ENCODE measurements at places on chromosomes 1 and 21.

DNA sequence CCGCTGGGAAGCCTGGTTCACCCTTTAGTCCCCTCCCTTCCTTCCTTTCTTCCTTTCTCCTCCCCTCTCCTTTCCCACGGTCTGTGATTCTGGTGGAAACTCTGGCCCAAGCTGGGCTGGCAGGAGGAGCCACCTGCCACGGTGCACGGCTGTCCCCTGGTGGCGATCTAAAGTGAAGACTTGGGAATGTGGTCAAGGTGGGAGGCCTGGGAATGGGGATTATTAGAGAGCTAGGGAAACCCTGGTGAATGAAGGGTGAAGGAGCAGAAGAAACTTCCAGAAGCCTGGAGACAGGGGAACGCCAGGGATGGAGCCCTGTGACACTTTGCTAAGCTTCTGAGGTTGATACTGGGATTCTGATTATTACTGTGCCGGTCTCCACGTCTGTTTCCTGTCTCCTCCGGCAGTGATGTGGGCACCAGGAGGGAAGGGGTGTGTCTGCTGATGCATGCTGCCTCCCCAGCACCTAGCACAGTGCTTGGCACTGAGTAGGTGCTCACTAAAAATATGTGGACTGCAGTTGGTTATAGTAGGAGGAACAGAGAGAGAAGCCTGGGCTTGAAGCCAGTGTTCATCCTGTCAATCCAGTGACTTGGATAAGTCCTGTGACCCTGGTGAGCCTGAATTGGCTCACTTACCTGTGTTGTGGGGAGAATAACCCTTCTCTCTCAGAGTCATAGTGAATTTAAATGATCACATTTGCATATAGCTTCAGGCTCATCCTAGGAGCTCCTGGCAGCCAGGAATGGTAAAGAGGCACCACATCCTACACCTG is 71.2 kb upstream of the NBPF3 start:
- DNase-seq: peak; percentile 89

- DNase-seq: peak; percentile 50
Measured at GRCh38 chr1:39105841-39106765, 80.0 kb downstream of the NDUFS5 start.

- DNase-seq: no peak
Measured at GRCh38 chr1:193929374-193930033, 743.1 kb upstream of the B3GALT2 start.

GRCh38 chr1:42937836-42938644 is 20.6 kb downstream of the SLC2A1 start:
- DNase-seq: no peak

- peak; percentile 29 for DNase-seq
Measured at GRCh38 chr1:98322966-98323365, 338.6 kb upstream of the SNX7 start.

- no peak for DNase-seq
Measured at GRCh38 chr1:208257351-208257750, 13.2 kb upstream of the PLXNA2 start.

DNA sequence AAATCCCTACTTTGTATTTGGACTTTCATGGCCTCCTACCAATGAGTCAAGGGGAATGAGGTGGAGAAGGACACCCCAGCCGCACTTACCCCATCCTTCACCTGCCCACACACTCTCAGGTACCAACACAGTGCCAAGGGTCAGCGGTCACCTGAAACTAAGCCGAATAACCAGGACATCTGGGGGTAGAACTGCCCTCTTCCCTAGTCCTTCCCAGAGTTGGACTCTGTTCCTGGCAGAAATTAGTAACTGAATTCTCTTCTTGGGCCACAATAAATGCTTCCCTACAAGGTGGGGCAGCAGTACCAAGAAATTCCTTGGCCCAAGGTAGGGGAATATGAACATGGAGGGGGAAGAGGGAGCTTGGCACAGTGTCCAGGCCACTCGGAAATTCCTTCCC is 7.3 kb downstream of the SLC45A3 start:
- no peak for DNase-seq

DNA sequence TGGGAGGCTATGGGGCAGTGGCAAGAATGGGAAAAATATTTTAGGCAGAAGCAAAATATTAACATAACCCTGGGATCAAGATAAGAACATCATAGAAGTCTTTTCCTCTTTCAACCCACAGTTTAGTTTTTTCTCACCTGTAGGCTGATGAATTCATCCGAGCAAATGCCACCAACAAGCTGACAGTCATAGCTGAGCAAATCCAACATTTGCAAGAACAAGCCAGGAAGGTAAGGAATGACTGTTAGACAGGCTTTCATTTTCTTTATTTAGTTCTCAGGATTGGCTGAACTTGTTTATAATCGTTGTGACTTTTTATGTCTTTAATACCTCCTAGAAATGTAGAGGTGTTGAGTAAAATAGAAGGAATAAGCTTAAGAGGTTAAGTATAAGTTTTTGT is 6.4 kb downstream of the C1orf50 start:
- DNase-seq: no peak

DNA sequence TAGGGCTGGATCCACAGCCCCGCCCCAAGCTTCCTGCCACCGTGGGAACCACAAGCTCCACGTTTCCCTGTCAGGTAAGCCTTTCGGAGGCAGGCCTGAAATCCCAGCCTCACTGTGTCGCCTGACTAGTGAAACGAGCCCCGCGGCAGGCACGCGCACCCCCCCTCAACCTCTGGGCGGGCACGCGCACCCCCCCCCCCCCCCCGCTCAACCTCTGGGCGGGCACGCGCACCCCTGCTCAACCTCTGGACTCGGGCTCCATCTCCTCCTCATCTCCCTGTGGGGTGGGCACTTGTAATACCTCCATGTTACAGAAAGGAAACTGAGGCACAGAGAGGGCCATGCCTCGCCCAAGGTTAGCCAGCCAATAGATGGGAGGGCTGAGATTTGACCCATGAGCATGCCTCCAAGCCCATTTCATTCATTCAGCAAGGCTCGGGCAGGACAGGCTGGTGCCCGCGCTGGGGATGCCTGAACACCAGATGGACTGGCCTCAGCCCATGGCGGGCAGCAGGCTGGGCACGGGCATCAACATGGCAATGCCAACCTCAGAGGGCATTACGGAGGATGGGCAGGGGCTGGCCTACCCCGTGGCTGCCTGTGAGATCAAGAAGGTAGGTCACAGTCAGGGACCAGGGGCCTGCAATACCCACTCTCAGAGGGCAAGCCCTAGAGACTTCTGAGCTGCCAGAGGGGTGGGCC is 4.7 kb downstream of the CFAP410 start:
- no peak for DNase-seq

DNA sequence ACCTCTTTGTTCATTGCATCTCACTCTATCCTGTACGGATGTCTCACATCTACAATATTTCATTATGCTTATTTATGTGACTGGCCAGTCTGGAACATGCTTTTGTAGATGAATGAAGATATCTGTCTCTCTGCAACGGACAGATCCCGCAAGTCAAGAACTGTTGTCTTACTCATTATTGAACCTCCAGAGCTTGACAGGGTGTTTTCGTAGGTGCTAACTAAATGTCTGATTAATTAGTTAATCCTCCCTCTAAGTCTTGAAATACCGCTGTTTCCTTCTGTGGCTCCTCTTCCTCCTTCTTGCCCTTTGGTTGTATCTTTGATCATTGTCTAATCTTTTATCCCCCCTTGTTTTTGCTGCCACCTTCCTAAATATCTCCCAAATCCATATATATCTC is 3.2 kb upstream of the C1orf162 start:
- no peak for DNase-seq

DNA sequence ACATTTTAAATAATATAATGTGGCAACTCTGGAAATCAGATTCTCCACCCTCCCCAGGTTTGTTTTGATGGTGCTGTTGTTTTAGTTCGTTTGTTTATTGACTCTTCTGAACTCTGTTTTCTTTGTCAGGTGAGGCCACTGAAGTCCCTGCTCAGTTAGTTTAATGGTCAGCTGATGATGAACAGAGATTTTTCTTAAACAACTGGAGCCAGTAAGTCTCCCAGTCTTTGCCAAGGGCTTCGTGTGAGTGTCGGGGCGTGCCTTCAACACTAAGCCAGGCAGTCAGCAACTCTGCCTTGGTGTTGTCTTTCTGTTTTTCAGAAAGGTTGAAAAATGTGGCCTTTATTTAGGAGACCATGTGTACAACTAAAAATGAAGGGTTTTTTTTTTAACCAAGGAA is 58.9 kb downstream of the TEX35 start:
- no peak for DNase-seq

GRCh38 chr1:29629814-29630516 is 393.6 kb downstream of the PTPRU start:
- no peak for DNase-seq

GRCh38 chr21:34640858-34641257 is 25.9 kb upstream of the RCAN1 start:
- peak; percentile 75 for DNase-seq

DNA sequence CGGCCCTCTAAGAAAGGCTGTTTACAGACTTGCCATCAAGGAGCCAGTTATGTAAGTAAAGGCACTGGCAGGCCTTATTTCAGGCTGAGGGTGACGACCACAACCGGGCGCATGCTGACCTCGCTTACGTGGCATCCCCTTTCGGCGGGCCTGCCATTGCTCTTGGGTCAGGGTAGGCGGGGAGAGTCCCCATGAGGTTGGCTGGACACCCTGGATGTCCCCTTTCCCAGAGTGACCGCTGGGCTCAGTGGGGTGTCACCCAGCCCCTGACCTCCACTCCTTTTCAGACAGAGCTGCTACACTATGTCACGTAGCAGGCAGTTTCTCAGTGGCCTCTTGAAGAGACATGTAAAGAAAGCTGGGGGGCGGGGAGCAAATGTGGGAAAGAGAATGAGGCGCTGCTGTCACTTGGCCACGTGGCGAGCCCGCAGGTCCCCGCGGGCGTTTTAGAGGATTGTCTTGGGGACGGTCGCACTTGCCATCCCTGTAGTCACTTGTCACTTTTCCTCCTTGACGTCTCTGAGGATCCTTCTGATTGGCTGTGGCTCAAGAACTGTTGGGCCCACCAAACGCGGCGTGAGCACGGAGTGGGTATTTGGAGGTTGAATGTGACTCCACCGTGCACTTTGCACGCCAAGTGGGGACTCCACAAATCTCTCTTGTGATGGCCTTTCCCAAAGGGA is 42.2 kb downstream of the SLC37A1 start:
- no peak for DNase-seq

DNA sequence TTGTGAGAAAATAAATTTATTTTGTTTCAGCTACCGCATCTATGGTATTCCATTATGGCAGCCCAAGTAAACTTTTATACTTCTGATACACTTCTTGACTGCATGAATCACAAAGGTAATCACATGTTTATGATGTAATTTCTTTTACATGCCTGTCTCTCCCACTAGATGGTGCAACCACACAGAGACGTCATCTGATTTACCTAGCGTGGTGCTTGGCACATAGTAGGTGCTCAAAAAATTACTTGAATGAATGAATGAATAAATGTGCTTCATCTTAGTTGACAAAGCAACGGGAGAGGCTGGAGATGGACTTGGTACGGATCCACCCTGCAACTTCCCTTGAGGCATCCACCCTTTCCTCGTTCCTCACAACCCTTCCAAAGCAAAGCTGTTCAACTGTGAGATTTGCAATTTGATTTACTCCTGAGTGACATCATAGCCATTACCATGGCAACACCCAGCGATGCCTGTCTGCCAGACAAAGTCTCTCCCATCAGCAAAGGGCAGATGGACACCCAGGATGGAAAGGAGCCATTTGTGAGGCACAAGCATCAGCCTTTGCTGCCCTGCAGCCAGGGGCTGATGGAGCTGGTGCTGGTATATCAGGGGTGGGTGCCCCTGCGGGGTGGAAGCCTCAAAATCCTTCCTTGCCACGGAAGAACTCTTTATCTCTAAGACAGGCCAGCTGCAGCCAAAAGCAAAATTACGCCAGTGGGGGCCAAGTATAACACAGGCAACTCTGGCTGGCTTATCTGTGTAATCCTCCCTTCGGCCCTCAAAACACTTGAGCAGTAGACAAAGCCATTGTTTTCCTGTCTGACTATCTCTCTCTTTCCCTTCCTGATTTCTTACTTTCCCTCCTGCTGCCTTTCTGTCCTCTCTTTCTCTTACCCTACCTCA is 18.9 kb upstream of the VWA5B1 start:
- DNase-seq: no peak

GRCh38 chr1:179955287-179955680 is 674 bp downstream of the CEP350 start:
- no peak for DNase-seq

GRCh38 chr1:86487131-86487810 is 18.5 kb downstream of the CLCA1 start:
- peak; percentile 75 for DNase-seq

GRCh38 chr1:180778782-180779398 is 133.8 kb upstream of the KIAA1614 start:
- peak; percentile 14 for DNase-seq

DNA sequence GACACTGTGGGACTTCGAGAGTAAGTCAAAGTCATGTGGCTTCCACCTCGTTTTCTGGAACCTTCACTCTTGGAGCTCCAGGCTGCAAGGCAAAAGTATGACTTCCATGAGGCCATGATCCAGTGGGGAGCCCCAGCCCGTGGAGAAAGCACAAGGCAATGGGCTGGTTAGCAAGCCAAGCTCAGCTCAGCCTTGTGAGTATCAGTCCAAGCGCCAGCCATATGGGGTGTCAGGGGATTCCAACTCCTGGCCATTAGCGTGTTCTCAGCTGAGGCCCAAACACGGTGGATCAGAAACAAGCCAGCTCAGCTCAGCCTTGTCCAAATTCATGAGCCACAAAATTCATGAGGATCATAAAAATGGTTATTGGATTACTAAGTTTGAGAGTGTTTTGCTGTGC is 261.0 kb downstream of the RHOU start:
- no peak for DNase-seq

- DNase-seq: no peak
Measured at GRCh38 chr1:65503427-65503826, 83.0 kb downstream of the LEPR start.

DNA sequence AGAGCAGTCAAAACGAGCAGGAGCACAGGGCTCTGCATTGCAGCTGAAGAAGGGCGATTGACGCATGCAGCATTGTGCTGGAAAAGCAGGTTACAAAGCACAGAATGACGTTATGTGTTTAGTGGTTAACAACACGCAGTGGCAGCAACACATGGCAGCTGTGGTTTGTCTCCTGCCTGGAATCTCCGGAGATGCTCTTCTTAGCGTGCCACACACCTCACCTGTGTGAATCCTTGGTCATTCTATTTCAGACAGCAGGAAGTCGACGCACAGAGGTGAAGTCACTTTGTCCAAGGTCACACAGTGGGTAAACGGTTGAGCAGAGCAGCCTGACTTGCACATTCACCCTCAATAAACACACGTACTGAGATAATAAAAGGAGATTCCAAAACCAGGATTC is 14.7 kb downstream of the OBSCN start:
- no peak for DNase-seq

DNA sequence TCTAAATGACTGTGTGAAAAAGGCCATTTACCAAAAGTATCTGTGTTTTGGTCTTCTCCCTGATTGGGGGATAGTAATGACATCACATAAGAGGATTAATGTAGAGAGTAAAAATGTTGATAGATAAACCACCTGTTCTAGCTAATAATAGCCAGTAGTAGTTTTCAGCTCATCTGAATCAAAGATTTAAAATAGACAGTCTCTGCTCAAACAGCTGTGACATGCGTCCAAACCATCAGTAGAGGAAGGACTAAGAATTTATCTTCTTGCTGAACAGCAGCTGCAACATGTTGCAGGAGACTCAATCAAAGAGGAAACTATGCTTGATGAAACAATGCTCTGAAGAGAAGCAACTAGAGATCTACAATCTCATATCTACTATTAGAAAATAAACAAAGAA is 21.4 kb downstream of the TMPRSS15 start:
- no peak for DNase-seq

Measured in choroid plexus epithelial cell (primary cell).